Frontal cortex (tissue), 4 donors: ENCODE measurements at places on chromosomes 7 and 10.

- no peak for DNase-seq
Measured at GRCh38 chr7:69412331-69413146, 185.7 kb upstream of the AUTS2 start.

DNA sequence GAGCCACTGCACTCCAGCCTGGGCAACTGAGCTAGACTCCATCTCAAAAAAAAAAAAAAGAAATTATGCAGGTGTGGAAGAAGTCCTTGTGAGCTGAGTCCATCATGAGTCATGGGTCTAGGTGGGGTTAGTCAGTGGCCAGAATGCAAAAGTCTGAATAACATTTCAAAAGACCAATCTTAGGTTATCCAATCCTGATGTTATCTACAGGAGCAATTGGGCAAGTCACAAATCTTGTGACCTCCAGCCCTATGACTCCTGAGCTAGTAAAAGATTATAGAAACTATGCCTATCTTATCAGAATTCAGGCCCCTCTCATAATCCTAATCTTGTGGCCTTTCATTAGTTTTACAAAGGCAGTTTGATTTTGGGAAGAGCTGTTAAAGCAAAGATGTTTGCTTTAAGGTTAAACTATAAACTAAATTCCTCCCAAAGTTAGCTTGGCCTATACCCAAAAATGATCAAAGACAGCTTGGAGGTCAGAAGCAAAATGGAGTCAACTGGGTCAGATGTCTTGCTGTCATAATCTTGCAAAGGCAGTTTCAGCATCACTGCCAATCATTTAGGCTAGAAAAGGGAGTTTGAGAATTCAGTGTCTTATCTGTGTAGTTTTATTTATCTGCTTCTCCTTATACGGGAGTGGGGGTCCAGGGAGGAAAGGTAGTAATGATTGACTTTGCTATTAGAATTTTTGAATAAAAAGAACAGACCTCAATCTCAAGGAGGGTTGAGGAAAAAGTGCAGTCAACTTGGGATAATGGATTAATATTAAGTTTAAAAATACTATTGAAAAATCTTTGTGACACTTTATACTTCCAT is 71.2 kb upstream of the TRIM24 start:
- no peak for DNase-seq

- no peak for DNase-seq
Measured at GRCh38 chr7:141585592-141586510, 34.6 kb downstream of the AGK start.

- no peak for DNase-seq
Measured at GRCh38 chr7:155807065-155807671, 5.1 kb downstream of the SHH start.

DNA sequence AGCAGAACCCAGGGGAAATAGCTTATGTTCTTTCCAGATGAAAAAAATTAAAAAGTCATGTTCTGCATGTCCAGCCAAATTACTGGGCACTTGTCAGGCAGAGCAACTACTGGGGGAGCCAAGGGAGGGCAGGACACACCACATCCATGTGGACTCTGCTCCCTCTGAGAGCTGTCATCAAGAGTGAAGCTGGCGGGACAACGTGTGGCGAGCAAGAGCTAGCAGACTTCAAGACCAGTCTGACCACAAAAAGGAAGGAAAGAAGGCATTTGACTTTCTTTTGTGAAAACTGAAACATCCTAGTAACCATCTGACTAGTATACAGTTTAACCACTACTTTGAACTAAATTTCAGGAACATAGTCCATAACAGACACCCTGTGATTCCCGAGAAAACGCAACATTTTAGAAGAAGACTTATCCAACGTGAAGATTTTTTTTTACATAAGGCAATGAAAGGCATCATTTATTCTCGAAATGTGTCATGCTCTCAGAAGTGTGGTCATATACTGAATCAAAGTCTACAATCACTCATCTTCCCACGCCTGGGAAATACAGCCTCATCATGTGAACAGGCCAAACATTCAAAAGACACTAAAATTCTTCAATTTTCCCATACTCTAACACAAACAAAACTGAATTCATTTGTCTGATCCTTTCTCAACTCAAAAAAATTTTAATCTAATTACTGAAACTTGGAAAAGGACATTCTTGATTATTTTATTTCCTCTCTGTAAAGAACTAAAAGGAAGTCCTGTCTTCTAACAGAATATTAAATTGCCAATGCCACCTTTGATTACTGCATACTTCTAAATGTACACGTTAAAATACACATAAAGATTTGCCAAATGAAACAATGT is 15.5 kb downstream of the CYTH3 start:
- DNase-seq, result no peak

- DNase-seq, result no peak
Measured at GRCh38 chr7:2999078-2999500, 44.6 kb downstream of the CARD11 start.

GRCh38 chr10:124389613-124390361 is 28.9 kb downstream of the OAT start:
- no peak for DNase-seq

DNA sequence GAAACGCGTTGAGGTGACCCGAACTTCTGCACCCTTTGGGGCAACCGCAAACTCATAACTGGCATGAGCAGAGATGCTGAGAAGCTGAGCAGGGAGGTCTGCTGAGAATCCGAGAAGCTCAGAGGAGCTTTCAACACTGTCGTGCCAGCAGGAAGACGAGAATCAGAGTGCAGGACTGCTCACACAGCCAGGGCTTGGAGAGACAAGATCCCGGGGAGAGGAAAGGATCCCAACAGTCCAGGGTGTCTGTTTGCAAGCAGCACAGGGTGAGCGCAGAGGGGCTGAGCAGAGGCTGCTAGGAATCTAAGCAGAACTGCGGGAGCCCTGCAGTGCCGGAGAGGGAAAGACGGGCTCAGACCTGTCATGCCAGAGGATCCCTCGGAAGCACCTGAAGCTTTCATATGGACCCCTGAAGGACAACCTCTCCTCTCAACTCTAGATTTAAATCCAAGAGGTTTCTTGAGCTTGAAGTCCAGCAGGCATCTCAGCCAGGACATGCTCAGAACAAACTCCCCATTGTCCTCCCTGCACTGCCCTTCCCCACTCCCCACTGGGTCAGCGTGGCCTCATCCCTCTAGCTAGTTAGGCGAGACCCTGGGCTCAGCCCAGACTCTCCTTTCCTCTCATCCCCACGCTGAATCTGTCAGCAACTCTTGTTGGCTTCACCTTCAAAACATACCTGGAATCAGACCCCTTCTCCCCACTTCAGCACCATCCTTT is 40.7 kb downstream of the FOXL3 start:
- no peak for DNase-seq

DNA sequence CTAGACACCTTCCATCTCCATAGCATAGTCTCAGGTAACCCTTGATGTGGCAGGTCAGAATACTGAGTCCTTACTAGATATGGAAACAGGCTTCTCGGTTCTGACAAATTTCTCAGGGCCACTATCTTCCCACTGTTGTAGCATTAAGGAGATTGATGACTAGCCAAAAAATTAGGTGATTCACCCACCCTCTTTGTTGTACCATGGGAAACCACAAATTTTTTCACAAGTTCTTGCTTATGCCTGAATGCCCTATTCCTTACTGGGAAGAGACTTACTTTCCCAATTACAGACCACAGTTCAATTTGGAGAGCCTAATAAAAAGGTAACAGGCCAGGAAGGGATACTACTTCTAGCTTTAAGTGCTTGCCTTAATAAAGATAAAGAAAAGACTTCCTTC is 948.8 kb downstream of the GRM8 start:
- no peak for DNase-seq

DNA sequence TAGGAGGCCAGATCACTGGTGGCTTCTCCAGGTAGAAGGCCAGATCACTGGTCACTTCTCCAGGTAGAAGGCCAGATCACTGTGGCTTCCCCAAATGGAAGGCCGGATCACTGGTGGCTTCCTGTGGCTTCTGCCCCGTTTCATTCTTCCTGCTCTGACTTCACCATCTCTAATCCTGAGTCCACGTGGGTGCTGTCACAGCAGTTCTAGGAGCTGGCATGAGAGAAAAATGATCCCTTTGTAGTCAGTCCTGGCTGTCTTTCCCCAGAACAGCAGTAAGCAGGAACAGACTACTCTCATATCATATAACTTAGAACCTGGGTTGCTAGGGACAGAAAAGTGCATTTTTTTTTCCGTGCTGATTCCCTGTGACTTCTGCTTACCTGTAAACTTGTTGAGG is 90.9 kb downstream of the ACTR3B start:
- DNase-seq, result peak; percentile 43

- no peak for DNase-seq
Measured at GRCh38 chr7:155058896-155059295, 11.2 kb upstream of the HTR5A start.

- DNase-seq, result no peak
Measured at GRCh38 chr10:91741356-91741755, 56.9 kb upstream of the TNKS2 start.

DNA sequence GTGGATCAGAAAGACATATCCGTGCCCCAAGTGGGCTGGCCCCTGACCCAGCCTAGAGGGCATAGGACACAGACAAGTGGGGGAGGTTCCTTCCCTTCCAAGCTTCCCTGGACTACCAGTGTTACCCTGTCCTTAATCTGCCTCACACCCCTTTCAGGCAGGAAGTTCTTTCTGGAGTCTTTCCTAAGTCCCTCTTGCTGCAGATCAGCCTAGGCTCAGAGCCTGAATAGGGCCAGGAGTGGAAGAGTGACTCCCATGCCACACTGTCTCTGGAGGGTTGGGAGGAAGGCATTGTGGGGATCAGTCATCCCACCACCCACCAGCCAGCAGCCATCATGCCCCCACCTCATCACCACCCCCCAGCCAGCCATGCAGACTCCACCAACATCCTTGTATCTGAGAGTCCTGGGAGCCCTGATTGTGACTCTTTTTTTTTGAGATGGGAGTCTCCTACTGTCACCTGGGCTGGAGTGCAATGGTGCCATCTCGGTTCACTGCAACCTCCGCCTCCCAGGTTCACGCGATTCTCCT is 22.6 kb downstream of the POLL start:
- DNase-seq, result no peak

- DNase-seq, result no peak
Measured at GRCh38 chr7:106538638-106539037, 122.3 kb downstream of the CCDC71L start.

DNA sequence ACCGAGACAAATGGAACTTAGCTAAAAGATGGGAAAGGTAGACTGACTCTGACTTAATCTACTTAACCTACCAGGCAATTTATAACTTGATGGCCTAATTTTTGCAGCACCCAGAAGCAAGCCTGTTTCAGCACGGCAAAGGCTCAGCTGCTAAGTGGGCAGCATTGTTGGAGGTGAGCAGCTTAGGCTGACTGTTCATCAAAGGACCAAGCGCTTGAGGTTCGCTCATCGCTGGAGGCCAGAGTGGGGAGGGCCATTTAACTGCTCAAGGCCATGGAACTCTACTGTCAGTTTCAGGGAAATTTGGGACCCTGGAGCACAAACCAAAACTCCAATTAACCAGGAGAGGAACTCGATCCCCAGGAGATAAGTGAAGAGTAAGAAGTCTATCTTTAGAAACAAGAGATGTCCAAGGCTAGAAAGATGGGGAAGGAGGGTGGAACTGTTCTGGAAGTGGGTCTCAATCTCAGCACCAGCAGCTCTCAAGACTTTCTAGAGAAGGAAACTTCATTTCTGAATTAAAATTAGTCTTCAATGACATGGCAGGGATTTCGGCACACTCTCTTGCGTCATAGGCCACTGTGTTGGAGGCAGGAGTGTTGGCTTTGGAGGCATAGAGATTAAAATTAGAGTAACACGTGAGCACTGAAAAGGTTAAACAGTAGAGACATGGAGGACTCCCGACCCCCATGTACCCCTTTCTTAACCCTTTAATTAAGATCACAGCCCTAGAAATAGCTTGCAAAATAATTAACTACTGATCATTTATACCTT is 43.1 kb downstream of the EGFR start:
- no peak for DNase-seq

- DNase-seq, result no peak
Measured at GRCh38 chr10:61406242-61406641, 46.9 kb downstream of the TMEM26 start.

DNA sequence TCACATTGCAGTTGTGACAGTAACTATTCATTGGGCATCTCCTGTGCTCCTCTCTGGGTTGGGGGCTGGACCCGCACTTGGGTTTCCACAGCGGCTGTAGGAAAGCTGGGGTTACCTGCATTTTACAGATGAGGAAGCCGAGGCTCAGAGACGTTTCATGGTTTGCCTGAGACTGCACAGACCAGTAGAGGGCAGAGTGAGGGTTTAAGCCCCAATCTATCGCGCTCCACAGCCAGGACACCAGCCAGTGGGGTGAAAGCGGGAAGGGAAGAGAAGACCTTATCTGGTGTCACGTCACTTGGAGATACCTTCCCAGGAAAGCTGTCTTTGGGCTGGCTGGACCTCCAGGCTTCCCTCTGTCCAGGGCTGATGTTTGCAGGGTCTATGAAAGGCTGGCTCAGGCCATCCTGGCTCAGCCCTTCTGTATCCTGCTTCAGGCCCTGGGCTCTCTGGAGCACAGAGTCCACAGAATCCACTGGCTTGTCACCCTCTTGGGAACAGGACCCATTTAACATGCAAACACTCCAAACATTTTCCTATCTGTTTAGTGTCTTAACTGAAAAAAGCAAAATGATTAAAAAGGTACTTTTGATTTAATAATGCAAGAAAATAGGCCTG is 167.7 kb downstream of the EMX2 start:
- DNase-seq, result no peak

DNA sequence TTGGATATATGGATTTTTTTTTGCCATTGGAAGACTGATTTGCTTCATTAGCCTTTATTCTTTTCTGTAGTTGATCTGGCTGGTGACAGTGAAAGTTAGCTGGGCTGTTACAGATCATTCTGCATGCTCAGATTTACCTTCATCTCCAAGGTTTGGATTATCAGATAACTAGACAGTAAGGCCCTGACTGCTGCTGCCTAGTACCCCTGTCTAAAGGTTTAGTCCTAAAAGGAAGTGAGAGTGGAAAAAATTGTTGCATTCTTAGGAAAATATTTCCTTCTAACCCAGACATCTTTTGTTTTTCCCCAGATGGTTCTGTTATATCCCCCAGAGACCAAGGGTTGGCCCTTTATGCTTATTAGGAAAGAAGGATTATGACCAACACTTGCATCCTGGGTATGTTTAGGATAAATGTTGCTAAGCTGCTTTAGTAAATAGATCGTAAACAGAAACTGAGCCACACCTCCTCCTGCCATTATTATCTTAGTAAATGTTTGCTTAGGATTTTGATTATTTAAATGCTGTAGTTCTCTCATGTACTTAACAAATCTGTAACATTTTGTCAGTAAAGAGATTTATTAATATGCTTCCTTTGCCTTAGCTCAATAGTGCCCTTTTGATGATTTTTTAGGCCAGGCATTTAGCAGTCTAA is 44.4 kb downstream of the MCU start:
- no peak for DNase-seq
